ENCODE measurements at places on chromosomes 5 and 9. TPM values are rescaled to one million over a fixed set of nuclear protein-coding genes. Genes with fewer than 3 reads are reported as not detected.

DNA sequence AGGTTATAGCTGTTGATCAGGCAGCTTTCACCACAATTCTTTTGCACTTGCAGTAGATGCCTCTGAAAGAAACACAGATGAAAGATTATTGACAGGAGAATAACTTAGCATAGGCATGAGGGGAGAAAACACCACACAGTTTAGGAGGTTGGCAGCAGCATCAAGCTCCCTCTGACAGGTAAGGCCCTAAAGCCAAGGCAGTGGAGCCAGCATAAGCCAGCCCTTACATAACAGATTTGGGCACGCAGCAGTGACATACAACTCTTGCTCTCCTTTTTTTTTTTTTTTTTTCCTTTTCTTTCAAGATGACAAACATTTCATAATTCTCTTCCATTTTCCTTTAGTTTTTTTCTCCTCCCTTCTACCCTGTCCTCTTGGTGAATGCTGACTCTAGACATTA is 257.6 kb upstream of the ADAMTSL1 start:
- no peak for DNase-seq

DNA sequence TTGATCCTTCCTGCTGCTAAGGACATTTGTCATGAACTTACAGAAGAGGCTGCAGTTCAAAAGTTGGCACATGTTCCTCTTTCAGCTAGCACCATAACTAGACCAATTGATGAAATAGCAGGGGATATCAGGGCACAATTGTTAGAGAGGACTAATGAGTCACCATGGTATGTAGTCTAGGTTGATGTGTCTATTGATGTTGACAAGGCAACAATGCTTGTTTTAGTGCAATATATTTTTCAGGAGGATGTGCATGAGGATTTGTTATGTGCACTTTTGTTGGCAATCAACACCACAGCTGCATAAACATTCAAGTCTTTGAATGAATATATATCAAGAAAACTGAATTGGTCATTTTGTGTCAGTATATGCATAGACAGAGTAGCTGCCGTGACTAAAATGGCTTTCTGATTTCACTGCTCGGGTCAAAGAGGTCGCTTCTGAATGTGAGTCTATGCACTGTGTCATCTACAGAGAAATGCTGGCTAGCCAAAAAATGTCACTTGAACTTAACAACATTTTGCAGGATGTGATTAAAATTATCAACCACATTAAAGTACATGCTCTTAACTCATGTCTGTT is 68.0 kb downstream of the FGF10 start:
- no peak for DNase-seq

DNA sequence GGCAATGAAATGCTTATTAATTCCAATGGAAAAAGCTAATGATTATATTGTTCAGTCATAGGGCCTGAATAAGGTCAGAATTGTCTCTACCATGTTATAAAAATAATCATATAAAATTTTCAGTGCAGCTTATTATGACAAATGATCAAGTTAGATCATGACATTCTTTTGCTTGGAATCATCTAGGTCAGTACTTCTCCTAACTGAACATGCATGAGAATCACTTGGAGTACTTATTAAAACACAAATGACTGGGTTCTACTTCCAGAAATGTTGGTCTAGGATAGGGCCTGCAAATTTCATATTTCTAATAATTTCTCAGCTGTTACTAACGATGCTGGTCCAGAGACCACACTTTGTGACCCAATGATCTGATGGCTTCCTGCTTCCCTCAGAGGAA is 806.0 kb upstream of the ZNF608 start:
- DNase-seq, result no peak

The DAB2IP gene
- total RNA-seq, result 18.4 TPM

DNA sequence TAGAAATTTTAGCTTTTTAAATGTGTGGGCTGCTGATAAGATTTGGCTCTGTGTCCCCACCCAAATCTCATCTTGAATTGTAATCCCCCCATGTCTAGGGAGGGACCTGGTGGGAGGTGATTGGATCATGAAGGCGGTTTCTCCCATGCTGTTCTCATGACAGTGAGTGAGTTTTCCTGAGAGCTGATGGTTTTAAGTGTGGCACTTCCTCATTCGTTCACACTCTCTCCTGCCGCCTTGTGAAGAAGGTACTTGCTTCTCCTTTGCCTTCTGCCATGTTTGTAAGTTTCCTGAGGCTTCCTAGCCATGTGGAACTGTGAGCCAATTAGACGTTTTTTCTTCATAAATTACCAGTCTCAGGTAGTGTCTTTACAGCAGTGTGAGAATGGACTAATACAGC is 127.8 kb upstream of the MVB12B start:
- DNase-seq, result no peak

DNA sequence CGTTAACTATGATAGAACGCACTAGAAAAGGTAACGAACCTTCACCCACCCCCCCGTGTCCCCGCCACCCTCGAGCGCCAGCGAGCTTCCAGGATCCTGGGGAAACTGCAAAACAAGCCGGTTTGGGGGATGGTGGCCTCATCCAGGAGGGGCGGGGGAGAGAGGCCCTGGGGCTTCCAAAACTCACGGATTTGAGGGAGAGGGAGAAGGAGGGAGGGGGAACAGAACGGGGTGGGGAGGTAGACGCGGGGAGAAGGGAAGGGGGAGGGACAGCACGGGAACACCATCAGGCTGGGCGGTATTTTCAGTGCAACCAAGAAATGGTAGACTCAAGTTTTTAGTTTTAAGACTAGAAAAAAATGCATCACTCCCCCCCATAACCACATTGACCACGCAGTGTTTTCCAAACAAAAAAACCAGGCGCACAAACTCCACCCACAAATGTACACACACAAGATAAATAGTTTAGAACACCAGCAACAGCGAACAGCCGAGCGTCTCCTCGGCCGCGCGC is 1.4 kb downstream of the NRARP start:
- DNase-seq, result no peak

DNA sequence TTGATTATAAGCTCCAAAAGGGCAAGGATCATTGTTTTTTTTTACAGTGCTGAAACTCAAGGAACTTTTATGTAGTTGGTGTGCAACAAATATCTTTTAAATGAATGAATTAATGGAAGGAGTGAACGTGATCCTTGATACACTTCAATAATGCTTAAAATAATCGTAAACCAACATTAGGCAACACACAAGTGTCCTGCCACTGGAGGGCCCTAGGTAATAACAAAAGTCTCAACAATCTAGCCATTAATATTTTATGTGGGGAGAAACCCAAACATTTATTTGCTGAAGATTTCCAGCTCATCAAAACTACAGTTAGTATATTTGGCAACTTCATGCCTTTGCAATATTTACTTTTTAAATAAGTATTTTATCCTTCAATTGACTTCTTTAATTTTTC is 309.0 kb upstream of the FBXL7 start:
- DNase-seq, result no peak

- DNase-seq, result no peak
Observed at GRCh38 chr9:135907006-135907430, 328 bp downstream of the CAMSAP1 start.

GRCh38 chr5:32839106-32839505 is 128.0 kb downstream of the NPR3 start:
- no peak for DNase-seq

DNA sequence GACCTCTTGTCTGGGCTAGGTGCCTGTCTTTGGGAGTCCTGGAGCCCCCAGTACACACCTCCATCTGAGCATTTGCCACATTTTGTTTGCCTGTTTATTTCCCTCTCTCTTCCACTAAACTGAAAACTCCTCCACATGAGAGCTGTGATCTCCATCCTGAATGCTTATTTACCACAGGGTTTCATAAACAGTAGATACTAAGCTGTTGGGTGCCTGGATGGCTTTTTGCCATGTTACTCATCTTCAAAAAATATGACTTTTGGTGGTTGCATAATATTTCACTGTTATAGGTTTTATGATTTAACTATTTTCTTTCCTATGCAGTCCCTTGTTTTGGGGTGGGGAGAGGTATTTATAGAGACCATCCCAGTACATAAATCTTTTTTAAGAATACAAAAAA is 99.6 kb downstream of the APBA1 start:
- DNase-seq, result no peak

- DNase-seq, result no peak
Observed at GRCh38 chr9:108257382-108257781, 598.4 kb downstream of the ACTL7B start.

DNA sequence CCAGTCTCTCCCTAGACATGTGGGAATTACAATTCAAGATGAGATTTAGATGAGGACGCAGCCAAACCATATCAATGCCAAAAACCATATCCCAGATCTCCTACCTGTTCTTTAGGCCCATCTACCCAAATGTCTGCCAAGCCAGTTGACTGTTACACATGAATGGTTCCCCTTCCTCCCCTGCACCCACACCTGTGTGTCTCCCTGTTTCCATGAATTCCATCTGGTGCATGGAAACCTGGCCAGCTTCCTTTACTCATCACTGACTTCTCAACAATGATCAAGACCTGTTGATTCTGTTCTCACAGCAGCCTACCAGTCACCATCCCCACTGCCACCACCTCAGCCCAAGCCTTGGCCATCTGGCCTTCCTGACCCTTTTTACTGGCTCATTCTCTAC is 222.7 kb downstream of the NR3C1 start:
- DNase-seq, result no peak

- no peak for DNase-seq
Observed at GRCh38 chr5:71537687-71538086, 49.5 kb upstream of the MCCC2 start.

- no peak for DNase-seq
Observed at GRCh38 chr9:115025721-115026120, 92.2 kb downstream of the TNC start.

The CNTLN gene
- total RNA-seq, result not detected

DNA sequence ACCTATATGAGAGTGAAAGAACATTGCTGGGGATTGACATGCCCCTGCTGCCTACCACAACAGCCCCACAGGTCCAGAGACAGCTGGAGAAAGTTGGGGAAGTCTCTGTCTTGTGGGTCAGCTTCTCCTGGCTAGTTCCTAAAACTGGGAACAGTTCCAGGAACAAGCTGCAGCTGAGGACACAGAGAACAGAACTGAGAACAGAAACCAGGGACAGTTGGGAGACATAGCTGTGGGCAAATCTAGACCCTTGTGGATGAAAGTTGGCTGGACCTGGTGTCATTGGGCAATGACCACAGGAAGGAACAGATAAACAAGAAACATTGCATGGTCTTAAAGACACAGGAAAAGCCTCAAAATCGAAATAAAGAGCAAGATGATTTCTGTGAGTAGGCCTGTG is 58.3 kb upstream of the MOCS2 start:
- DNase-seq, result no peak

The SLC22A4 gene
- 1.5 TPM for total RNA-seq

The GPR150 gene
- total RNA-seq, result 0.54 TPM

GRCh38 chr5:160869989-160870521 is 18.0 kb upstream of the ATP10B start:
- DNase-seq, result no peak

The PRXL2C gene
- 14.0 TPM for total RNA-seq

DNA sequence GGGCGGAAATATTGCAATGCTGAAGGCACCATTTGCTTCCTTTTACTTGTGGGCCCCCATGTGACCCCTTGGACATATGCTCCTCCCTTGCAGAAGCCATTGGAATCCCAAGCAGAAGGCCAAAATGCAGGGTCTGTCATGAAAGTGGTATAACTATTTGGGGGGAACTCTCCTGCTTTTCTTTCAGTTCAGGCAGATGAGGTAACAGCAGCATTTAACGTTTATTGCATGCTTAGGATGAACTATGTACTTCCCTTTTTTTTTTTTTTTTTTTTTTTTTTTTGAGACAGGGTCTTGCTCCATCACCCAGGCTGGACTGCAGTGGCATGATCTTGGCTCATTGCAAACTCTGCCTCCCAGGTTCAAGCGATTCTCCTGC is 7.8 kb downstream of the FOXI1 start:
- no peak for DNase-seq

DNA sequence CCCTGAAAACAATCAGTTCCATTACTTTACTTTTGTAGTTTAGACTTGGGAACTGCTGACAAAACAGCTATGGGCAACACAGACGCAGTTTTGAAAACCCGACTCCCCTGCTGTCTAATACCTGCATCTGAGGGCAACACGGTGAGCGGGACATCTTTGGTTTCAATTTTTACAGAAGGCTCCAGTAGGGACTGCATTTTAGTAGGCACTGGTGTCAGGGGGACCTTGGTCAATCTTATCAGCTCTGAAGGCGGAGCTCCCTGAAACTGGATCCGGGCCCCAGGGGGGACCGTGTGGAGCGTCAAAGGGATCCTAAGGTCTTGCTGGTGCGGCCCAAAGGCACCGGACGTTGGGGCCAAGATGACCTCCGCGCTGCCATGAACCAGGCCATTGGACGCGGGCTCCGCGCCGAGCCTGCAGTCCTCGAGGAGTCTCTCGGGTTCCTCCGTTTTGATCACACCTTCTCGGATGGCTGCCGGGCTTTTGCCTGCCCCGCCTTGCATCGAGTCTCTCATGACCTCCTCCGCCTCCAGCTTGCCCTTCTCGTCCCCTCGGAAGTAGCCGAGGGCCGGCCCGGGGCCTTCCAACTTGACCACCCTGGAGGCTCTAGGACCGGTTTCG is 1.1 kb downstream of the SOX30 start:
- no peak for DNase-seq

DNA sequence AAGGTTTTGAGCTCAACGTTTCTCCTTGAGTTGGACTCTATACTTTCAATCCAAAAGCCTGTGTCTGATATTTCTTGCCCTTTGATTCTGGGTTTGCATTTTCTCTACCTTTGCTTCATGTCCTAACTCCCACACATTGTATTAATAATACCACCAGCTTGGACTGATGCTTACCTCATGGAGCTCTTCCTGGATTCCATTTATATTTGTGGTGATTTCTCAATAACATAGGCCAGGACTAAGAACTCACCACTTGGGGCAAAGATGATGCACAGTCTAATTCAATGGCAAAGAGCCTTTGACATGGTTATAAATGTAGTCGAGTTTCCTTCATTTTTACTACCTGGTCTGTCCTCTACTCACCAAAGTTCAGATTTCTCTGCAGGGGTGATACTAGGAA is 27.5 kb upstream of the EFNA5 start:
- no peak for DNase-seq

DNA sequence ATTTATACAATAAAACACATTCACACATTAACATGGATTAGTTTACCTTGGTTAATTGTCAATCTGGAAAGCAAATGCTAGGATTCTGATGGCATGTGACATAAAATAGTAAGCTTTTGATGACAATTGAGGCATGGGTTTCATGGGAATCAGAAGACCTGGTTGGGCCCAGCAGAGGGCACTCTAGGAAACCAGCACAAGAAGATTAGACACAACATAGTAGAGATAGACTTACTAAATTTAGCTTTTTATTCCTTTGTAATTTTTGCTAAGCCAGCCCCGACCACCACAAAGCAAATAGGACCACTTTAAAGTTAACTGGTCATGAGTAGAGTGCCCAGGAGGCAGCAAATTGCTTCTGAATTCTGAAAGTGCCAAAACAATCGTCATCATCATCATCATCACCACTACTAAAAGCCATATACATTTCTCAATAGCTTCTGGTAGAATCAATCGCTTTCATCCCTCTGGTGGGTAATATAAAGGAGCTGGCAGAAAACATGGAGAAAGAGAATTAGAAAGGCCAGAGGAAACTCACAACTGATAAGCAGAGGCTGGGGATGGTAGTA is 163.2 kb downstream of the ARRDC3 start:
- DNase-seq, result no peak

All from Panc1 (cell line).